ENCODE measurements at places on chromosomes 13 and 19.

DNA sequence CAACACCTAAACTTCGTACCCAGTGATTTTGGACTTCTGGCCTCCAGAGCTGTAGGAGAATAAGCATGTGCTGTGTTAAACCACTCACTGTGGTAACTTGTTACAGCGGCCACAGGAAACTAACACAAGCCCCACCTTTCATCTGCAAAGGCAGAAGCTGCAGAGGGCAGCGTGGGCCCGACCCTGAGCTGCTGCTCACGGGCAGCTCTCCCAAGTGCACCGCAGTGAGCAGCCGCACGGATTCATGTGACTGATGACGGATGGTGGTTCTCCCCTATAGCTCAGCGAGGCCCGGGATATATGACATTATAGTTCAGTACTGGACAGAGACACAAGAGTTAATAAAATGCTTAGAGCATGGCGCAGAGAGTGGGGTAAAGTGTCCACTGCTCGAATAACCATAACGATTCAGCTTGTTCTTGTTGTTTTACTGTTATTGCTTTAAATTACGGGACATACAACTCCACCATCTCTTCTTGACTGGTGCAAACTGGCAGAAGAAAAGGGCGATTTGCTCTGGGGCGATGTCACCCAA is 21.9 kb downstream of the VRK3 start:
- no peak for DNase-seq

DNA sequence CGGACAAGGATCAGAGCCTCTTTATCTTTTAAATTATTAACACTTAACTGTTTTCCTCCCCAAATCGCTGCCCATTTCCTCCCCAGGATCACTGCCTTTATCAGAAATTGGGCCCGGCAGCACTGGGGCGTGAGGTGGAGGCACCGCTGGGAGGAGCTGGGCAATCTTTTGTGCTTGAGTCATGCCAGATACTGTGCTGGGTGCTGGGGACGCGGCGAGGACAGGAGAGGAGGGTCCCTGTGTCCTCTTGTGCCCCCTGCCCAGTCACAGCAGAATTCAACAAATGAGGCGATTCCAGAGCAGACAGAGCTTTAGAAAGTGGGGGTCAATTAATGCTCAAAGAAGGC is 347.8 kb downstream of the ZNF536 start:
- DNase-seq = peak; percentile 70

DNA sequence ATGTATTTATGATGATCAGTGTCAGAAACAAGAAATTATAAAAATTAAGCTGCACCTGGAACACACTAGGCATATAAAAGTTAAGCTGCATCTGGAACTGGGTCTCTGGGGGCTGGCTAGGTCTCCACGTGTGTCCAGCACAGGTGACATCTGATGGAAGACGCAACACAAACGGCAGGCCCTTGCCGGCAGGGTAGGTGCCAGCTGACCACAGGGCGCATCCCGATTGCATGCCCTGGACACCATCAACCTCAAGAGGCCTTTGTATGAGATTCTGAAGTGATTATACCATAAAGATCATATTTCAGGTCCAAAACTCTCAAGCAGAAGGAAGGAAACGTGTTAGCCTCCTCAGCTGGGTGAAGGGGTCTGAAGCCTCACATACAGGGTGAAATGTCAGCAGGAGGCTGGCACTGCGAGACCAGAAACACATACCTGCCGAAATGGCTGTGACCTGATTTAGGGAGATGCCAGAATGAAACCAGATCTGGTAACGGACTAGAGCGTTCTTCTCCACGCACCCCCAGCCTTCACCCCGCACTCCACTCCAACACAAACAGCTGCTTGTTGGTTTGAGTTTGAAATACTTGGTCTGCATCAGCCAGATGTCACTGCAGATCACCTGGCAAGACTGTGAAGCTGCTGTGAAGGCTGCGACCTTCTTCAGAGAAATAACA is 37.3 kb downstream of the COL4A1 start:
- DNase-seq = no peak

GRCh38 chr19:48934837-48935236 is 1.3 kb downstream of the DHDH start:
- DNase-seq = no peak

DNA sequence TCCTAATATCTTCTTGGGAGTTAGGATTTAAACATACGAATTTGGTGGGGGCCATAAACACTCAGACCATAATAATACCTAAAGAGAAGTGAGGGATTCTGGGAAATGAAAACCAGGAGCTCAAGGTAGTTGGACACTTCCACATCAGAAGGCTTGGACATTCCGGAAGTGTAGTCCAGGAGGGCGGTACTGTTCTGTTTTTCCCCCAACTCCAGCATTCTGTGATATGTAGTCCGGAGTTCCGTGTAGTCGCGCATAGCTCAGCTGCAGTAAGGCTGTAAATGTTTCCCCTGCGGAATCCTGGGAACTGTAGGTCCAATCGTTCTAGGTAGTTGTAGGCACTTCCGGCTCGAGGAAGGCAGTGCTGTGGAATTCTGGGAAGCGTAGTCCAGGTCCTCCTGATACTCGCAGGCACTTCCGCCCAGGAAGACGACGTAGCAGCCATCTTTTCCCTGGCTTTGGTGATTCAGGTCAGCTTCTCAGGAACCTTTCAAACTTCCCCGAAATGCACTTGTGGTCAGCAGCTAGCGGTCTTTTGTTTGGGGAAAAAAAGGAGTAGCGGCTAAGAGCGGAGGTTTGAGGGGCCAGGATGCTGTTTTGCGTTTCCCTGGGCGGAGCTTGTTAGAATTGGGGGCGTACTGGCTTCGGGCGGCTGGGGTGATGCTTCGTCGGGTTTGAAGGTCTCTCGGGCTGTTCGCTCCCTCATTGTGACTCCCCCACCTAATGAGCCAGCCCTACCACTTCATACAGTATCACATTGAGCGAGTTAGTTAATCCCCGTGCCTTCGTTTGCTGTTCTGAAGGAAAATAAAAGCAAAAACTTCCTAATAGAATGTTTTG is at the start of gene ZNF226:
Gene ZNF226 (plus strand): TSS at position 428 of the 840 bp plus-strand sequence. CDS start 4,981 bp downstream, outside the sequence.
- peak; percentile 92 for DNase-seq

- no peak for DNase-seq
Observed at GRCh38 chr13:30193279-30194234, 113.8 kb downstream of the KATNAL1 start.

DNA sequence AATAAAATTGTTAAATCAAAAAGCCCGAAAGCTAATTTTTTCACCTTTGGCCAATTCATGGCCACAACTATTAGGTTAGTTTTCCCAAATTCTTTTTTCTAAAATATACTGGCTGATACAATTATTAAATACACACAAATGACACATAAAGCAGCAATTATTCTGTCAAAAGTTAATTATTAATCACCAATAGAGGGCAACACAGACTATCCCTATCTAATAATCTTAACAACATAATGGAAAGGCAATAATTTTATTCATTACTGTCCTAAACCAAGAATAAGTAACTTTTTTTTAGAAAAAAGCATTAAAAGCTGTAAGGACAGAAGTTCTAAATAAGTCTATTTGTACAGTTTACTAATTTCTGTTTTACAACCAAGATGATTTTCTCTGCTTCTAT is 51.7 kb downstream of the KATNAL1 start:
- DNase-seq = no peak

DNA sequence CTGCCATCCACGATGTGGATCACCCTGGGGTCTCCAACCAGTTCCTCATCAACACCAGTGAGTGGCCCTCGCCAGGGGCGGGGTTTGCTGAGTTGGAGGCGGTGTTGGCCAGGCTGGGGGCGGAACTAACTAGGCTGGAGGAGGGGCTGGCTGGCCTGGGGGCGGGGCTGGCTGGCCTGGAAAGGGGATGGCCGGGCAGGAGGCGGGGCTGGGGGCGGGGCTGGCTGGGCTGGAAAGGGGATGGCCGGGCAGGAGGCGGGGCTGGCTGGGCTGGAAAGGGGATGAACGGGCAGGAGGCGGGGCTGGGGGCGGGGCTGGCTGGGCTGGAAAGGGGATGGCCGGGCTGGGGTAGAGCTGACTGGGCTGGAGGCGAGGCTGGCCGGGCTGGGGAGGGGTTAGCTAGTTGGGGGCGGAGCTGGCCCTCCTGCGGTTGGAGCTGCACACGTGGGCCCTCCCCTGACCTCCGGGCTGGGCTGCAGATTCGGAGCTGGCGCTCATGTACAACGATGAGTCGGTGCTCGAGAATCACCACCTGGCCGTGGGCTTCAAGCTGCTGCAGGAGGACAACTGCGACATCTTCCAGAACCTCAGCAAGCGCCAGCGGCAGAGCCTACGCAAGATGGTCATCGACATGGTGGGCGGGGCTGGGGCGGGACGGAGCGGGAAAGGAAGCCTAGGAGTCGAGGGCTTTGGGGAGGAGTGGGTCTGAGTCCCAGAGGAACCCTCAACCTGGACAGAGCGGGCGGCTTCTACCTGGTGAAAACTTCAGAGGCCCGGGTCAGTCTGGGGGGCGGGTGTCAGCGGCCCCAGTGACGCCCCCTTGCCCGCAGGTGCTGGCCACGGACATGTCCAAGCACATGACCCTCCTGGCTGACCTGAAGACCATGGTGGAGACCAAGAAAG is 41.0 kb downstream of the PDE4A start:
- DNase-seq = peak; percentile 97

DNA sequence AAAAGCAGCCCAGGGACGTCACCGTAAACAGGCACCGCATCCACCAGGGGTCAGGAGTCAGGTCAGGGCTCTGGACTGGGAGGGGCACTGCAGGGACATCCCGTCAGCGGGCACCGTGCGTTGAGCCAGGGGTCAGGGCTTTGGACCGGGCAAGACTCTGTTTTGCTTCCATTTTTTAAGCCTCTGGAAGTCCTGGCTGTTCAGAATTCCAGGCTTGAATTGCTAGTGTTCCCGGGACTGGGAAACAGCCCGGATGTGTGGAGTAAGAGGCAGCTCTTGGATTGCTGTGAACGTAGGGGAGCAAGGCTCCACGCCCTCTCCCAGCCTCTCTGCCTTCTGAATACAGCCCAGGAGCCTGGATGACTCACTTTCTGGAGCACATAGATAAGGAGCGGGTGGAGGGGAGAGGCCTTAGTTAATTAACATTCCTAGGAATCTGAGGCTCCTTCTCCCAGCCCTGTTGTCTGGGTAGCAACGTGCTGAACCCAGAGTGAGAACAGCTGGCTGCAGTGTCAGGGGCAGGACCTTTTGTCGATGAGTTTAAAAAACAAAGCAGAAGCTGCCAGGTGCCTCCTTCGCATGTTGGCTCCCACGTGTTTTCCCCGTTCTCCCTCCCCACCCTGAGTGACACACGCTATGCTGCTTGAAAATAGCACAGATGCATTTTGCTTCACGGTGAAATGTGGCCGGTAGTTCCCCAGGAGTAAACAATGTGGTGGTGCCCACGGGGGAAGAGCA is 21.9 kb downstream of the ATP11A start:
- peak; percentile 86 for DNase-seq

GRCh38 chr19:58409010-58409790 is 751 bp downstream of the ZNF584 start:
- DNase-seq = no peak

DNA sequence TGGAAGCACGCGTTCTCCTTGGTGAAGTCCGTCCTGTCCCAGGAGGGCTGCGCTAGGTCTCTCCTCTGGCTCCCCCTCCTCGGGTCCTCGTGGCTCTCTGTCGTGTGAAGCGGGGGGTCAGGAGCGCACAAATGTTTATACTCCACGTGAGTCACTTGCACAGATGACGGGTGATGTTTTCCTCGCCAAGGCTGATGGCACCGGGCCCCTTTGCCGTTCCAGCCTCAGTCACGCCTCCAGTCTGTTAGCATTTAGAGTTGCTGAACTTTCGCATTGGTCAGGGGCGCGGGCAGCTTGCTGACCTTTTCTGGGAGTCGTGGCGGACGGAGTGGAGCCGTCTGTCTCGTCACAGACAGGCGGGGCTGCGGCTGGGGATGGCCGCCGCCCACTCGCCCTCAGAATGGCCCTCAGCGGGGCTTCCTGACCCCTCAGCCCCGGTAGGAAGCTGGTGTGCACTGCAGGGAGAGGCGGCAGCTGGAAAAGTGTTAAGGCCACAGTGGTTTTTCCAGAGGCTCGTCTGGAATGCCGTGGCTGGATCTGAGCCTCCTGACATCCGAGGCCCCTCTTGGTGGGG is 13.7 kb downstream of the KLHL26 start:
- DNase-seq = peak; percentile 94

DNA sequence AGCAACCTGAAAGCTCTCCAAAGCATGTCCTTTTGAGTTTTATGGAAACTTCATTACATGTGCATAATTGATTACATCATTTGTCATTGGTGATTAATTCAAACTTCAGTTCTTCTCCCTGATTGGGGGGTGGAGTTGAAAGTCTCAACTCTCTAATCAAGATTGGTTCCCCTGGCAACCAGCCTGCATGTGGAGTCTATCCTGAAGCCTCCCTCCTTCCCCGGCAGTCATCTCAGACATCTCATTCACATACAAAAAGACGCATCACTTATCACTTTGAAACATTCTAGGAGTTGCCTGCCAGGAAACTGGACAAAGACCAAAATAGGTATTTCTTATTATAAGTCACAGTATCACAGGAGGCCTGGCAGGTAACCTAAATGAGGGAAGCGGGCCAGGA is 50.5 kb downstream of the TEX26 start:
- DNase-seq = no peak

GRCh38 chr19:16541526-16542044 is 652 bp downstream of the CHERP start:
- no peak for DNase-seq
